Fibroblast of lung (primary cell): ENCODE measurements at places on chromosomes 16 and 17. TPM values are rescaled to one million over a fixed set of nuclear protein-coding genes. Genes with fewer than 3 reads are reported as not detected.

Gene KRTAP2-3
- not detected in 2 replicates for total RNA-seq

Gene KAT7
- 30.3 and 35.5 TPM in 2 replicates for total RNA-seq

Gene GLIS2
- 2.6 and 4.0 TPM in 2 replicates for total RNA-seq

- H3K36me3 ChIP-seq: no peaks in the 10 kb centered on the region
- H3K4me1 ChIP-seq: no peaks in the 10 kb centered on the region
- no peaks in the 10 kb centered on the region for H3K27me3 ChIP-seq
- peak; percentile 80 for DNase-seq
- H3K4me3 ChIP-seq: no peak overlapping the region
- H3K27ac ChIP-seq: no peak overlapping the region
Measured at GRCh38 chr17:7538891-7539545, 9.8 kb upstream of the TNFSF12 start.

DNA sequence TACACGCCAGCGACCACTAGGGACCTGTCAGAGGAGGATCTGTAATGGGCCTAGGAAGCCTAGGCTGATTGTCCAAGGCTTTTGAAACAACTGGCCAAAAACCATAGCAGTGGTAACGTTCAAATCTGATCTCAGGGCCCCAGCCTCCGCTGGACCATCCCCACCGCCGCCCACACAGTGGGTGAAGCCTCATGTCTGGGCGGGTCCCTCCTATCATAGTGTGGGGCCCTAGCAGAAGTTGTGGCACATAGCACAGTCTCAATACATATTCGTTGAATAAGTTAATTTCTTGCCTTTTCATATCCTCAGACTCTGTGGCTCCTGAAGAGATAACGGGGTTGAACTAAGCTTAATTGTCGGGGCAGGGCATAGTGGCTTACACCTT is 818 bp downstream of the DPH1 start:
- peak overlapping the region; percentile 82 for H3K27ac ChIP-seq
- no peak for DNase-seq
- no peaks in the 10 kb centered on the region for H3K27me3 ChIP-seq
- H3K36me3 ChIP-seq: peaks cover 2% of the 10 kb centered on the region
- H3K4me1 ChIP-seq: peaks cover 23% of the 10 kb centered on the region
- peak overlapping the region; percentile 96 for H3K4me3 ChIP-seq

GRCh38 chr17:82487910-82488309 is 29.4 kb downstream of the NARF start:
- peaks cover 4% of the 10 kb centered on the region for H3K4me1 ChIP-seq
- H3K4me3 ChIP-seq: no peak overlapping the region
- H3K27me3 ChIP-seq: no peaks in the 10 kb centered on the region
- H3K27ac ChIP-seq: no peak overlapping the region
- H3K36me3 ChIP-seq: peaks cover 15% of the 10 kb centered on the region

DNA sequence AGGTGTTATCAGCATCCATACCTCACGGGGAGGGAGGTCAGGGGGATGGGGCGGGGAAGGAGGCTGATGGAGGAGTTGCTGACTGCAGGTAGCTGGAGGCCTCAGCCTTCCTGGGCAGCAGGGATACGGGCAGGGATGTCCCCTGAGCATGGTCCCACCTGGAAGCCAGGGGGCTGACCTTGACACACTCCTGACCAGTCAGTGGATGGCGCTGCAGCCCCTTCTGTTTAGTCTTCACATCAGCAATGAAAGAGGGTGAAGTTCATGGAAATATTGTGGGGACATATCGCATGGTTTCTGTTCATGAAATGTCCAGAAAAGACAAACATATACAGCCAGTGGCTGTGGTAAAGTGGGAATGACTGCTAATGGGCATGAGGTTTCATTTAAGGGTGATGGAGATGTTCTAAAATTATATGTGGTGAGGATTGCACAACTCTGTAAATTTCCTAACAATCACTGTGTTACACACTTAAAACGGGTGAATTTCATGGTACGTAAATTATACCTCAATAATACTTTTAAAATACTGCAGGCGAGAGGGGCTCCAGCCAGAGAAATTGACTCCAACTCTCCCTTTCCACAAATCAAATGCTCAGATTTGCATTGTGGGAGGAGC is 489.6 kb downstream of the CDH13 start:
- H3K27ac ChIP-seq: no peak overlapping the region
- H3K4me3 ChIP-seq: no peak overlapping the region
- no peak for DNase-seq
- H3K36me3 ChIP-seq: no peaks in the 10 kb centered on the region
- H3K27me3 ChIP-seq: no peaks in the 10 kb centered on the region
- H3K4me1 ChIP-seq: no peaks in the 10 kb centered on the region

- DNase-seq: peak; percentile 43
- H3K27me3 ChIP-seq: no peaks in the 10 kb centered on the region
- peak overlapping the region; percentile 54 for H3K4me3 ChIP-seq
- H3K27ac ChIP-seq: peak overlapping the region; percentile 41
Measured at GRCh38 chr16:70250748-70251628, 752 bp downstream of the EXOSC6 start.

GRCh38 chr16:28602529-28602928 is 5.7 kb upstream of the SULT1A2 start:
- no peak for DNase-seq
- H3K27me3 ChIP-seq: no peaks in the 10 kb centered on the region
- H3K4me1 ChIP-seq: no peaks in the 10 kb centered on the region
- no peak overlapping the region for H3K4me3 ChIP-seq
- H3K36me3 ChIP-seq: no peaks in the 10 kb centered on the region
- H3K27ac ChIP-seq: no peak overlapping the region

DNA sequence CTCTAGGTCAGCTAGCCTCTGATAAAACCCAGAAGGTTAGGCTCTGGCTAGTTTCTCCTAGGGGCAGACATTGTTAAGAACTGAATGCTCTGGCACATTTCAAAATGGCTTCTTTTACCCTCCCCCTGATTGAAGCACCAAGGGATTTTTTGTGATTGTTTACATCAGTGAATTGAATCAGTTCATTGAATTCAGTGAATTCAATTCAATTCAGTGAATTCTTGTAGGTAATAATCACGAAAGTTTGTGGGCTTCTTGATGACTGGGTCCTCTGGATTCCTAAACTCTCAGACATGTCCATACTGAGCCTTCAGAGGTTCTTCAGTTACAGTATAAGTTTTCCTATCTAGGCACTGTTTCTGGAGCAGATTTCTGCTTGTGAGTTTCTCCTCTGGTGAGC is 135.2 kb upstream of the ELAC2 start:
- H3K27ac ChIP-seq: no peak overlapping the region
- H3K4me3 ChIP-seq: no peak overlapping the region
- DNase-seq: peak; percentile 47
- no peaks in the 10 kb centered on the region for H3K27me3 ChIP-seq
- H3K4me1 ChIP-seq: no peaks in the 10 kb centered on the region

GRCh38 chr16:69179328-69180010 is 7.5 kb upstream of the SNTB2 start:
- H3K36me3 ChIP-seq: no peaks in the 10 kb centered on the region
- no peaks in the 10 kb centered on the region for H3K27me3 ChIP-seq
- H3K27ac ChIP-seq: peak overlapping the region; percentile 26
- H3K4me3 ChIP-seq: no peak overlapping the region
- H3K4me1 ChIP-seq: peaks cover 11% of the 10 kb centered on the region
- DNase-seq: peak; percentile 99

DNA sequence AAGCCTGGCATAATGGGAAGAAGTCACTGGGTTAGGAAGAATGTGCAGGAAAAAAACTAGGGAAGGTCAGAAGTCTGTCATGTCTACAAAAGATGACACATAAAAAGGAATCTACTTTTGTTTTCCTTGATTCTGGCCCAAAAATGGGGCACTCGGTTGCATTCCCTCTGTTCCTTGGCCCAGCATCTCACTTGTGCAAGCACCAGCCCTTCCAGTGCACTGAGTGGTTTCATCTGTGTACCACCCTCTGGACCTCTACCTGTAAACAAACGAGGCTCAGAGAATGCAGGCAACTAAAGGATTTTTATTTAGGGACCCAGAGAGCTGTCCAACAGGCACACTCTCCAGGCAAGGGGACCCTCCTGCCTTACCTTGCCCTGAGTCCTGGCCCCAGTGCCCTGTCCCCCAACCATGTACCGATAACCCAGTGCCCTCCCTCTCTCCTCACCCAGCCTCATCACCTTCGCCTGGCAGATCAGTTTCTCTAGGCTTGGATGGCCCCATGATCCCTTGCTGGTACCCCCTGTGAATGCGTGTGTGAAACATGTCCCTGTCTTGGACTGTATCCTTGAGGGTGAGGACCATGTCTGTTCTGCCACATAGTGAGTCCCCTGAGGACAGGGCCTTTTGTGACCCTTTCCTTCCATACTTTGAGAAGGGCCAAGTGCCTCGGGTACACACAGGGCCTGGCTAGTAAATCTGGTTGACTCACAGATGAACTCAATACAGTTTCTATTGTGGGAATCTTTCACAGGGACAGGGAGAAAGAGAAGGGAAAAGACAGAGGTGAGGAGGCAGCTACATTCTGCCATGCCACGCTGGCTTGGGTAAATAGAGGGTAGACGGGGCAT is 13.3 kb downstream of the NXPH3 start:
- H3K36me3 ChIP-seq: no peaks in the 10 kb centered on the region
- no peak overlapping the region for H3K27ac ChIP-seq
- peak; percentile 27 for DNase-seq
- no peaks in the 10 kb centered on the region for H3K27me3 ChIP-seq

DNA sequence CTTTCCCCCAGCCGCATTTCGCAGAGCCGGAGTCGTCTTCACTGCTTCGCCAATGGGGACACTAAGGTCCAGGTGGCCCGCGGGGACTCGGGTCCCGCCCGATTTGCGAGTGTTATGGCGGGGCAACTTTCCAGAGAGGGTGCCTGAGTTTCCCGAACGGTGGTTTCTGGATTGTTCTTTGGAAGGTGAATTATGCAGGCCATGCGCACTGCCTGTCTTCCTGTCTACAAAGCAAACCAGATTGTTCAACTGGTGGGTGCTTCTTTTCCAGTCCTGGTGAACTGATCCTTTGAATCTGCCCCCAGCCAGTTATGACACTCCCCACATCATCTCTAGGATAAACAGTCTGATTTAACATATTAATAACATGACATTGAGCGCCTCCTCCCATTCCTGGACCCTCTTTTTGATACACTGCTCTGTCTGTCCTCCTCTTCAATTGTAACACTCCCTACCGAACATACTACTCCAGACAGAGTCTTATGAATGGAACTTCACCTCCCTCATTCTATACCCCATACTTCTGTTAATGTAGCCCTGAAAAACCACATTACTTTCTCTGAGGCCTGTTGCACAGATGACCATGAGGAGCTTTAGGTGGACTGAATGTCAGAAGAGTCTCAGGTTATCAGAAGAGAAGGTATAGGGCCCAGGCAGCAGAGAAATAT is 159.0 kb downstream of the RAB11FIP4 start:
- H3K4me3 ChIP-seq: peak overlapping the region; percentile 26
- H3K4me1 ChIP-seq: no peaks in the 10 kb centered on the region
- peak overlapping the region; percentile 13 for H3K27ac ChIP-seq
- DNase-seq: no peak
- H3K27me3 ChIP-seq: no peaks in the 10 kb centered on the region

GRCh38 chr16:88464447-88465318 is 11.6 kb downstream of the ZFPM1 start:
- no peak overlapping the region for H3K27ac ChIP-seq
- H3K27me3 ChIP-seq: no peaks in the 10 kb centered on the region
- H3K36me3 ChIP-seq: no peaks in the 10 kb centered on the region
- DNase-seq: peak; percentile 22
- H3K4me1 ChIP-seq: no peaks in the 10 kb centered on the region
- H3K4me3 ChIP-seq: no peak overlapping the region

- DNase-seq: no peak
- H3K4me1 ChIP-seq: no peaks in the 10 kb centered on the region
- no peaks in the 10 kb centered on the region for H3K36me3 ChIP-seq
- H3K4me3 ChIP-seq: no peak overlapping the region
- no peak overlapping the region for H3K27ac ChIP-seq
Measured at GRCh38 chr16:12750554-12750918, 53.2 kb downstream of the CPPED1 start.

DNA sequence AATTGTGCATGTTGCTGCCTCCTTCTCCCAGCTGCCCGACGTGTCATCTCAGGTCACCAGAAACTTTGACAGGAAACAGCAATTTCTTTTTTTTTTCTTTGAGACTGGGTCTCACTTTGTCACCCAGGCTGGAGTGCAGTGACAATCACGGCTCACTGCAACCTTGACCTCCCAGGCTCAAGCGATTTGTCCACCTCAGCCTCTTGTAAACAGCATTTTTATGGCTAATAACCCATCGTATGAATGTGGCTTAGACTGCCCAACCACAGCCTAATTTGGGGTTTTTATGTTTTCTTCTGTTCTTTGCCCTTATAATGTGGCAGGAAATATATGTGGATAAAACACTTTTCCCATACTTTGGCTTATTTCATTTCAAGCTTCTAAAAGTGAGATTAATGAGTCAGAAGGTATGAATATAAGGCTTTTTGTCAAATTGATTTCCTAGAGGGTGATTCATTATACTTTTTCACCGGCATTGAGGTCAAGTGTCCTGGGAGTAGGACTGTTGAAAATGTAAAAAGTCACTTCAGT is 31.0 kb upstream of the SLC5A10 start:
- H3K27ac ChIP-seq: no peak overlapping the region
- H3K27me3 ChIP-seq: no peaks in the 10 kb centered on the region
- no peak overlapping the region for H3K4me3 ChIP-seq
- no peaks in the 10 kb centered on the region for H3K4me1 ChIP-seq
- peaks cover 4% of the 10 kb centered on the region for H3K36me3 ChIP-seq

DNA sequence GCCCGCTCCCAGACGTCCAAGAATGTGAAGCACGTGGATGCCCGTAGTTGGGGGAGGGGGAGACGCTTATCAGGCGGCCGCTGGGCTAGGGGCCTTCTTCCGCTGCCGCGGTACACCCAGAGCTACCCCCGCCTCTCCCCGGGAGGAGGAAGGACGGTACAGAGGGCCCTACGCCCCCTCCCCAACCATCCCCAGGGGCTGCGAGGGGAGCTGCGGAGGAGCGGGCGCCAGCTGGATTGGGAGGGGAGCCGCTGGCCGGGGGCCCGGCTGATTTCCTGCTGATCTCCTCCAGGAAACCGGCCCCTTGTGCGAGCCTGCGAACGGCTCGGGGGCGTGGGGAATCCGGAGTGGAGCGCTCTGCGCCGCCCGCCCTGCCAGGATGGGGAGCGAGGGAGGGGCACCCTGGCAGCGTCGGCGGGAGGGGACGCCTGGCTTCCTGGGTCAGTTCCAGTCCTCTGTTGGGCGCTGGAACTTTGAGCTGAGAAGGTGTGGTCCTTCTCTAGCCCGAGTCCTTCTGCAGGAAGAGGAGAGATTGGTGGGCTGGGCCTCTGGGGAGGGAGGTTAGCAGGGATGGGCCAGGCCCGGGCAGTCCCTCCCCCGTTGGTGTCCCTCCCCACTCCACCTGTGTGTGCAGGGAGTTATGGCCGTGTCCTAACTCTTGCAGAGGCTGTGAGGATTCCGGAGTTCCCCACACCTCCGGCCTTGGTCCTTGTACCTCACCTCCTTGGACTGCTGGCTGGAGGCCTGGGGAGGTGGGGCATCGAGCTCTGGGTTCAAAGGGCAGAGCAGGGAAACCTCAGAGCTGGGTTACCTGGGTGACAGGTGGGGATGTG is 19.2 kb downstream of the GJD3 start:
- H3K4me3 ChIP-seq: peak overlapping the region; percentile 82
- peaks cover 12% of the 10 kb centered on the region for H3K36me3 ChIP-seq
- H3K27ac ChIP-seq: peak overlapping the region; percentile 45
- DNase-seq: peak; percentile 59
- peaks cover 59% of the 10 kb centered on the region for H3K4me1 ChIP-seq
